ENCODE measurements at places on chromosomes 5 and 9. TPM values are rescaled to one million over a fixed set of nuclear protein-coding genes. Genes with fewer than 3 reads are reported as not detected.

Gene NEUROG1
- total RNA-seq, result not detected

Gene LIFR
- 222 TPM for total RNA-seq

DNA sequence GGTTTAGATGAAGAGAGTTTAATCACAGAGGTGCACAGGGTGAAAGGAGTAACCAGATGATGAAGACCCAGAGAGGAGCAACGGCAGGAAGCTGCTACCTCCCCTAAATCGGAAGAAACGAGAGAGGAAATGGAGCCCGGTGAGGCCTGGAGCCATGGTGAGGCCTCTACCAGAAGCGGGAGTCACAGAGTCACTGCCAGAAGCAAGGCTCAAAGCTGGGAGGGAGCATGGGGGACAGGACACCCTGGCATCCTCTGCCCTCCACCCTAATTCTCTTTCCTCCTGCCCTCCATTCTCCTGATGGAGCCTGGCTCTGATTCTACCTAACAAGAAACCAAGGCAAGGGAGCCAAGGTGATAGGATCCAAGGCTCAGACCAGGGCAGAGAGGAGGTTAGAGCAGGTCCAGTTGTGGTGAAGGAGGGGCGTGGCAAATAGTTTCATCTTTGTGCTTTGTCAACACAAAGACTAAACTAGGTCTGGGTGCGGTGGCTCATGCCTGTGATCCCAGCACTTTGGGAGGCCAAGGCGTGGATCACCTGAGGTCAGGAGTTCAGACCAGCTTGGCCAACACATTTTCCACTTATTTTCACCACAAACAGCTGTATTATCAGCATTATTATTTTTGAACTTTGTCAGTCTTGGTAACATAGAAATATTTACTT, 134.4 kb upstream of the RAI14 start:
- no peak for DNase-seq

DNA sequence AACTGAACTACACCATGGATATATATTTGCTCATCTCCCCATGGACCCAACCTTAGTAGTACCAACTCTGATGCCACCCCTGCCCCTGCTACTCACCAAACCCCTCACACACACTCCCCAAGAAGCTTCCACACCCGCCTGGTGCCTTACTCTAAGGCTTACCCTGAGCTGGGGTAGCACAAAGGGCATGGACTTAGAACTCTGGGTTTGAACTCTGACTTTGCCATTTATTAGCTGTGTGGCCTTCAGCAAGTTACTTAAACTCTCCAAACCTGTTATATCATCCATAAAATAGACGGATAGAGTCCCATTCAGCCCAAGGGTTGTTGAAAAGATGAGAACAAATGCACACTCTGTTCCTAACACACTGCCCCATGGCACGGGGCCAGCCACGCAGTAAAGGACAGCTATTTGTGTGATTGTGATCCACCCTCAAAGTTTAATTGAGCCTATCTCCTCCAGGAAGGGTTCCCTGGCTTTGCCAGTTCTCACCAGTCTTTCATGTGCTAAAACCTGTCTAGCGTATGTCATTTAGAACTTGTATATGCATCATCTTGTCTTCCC, 111.0 kb downstream of the KLHL3 start:
- peak; percentile 18 for DNase-seq

GRCh38 chr9:74642376-74642775, 145.2 kb downstream of the RORB start:
- no peak for DNase-seq

DNA sequence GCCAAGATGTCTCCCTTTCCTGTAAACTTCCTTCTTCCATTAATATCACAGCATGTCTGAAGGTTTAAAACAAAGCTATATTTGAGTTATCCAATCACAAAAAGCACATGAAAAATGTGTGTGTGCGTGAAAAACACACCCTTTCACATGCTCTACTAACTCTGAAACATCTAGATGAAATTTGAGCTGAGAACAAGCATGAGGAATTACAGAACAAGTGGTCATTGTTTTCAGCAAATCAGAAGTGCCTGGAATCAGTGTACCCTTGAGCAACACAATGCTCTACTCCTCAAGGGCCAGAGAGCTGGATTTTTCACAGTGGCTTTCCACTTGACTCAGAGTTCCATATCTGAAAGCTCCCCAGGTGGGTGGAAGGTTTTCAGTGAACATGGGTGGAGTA, 255.9 kb downstream of the PSAT1 start:
- no peak for DNase-seq

- no peak for DNase-seq
Measured at GRCh38 chr5:139565411-139566305, 4.5 kb downstream of the UBE2D2 start.

- DNase-seq, result no peak
Measured at GRCh38 chr5:59180515-59180914, 597.6 kb downstream of the RAB3C start.

DNA sequence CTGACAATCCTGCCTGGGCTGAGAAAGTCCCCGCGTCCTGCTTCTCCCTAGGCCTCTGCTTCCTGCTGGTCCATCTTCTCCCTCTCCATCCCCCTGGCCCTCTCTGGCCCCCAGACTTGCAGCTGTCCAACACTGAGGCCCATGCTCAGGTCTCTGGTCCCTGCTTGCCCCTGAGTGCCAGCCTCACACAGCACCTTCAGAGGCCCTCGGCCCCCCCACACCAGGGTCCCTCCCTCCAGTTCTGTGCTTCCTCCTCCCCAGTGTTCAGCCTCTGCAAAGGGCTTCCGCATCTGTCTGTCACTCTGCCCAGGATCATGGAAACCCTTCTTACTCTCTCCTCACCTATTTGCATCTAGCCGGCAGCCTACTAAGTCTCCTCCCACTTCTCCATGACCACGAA, 62.4 kb upstream of the CTSL start:
- no peak for DNase-seq

Data from breast epithelium (tissue), 4 donors.